Germinal center (tissue), 1 donor: ENCODE measurements at places on chromosomes 3 and 15.

GRCh38 chr3:67569324-67569723 is 85.1 kb downstream of the SUCLG2 start:
- DNase-seq, result no peak

GRCh38 chr3:187498211-187498724 is 130.1 kb downstream of the RTP4 start:
- DNase-seq, result no peak

DNA sequence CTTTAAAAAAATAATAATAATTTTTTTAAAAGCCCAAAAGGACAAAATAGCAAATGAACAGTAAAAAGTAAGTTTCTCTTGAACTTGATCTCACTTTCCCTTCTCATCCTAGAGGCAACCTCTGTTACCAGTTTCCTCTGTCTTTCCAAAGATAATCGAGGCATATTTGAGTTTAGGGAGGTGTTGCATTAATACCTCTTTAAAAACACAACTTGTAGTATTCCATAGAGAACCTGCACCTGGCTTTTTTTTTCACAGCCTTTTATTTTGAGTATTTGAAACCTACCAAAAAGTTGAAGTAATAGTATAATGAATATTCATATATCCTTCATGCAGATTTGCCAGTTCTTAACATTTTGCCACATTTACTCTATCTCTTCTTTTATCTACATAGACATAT is 9.1 kb downstream of the CSK start:
- no peak for DNase-seq

DNA sequence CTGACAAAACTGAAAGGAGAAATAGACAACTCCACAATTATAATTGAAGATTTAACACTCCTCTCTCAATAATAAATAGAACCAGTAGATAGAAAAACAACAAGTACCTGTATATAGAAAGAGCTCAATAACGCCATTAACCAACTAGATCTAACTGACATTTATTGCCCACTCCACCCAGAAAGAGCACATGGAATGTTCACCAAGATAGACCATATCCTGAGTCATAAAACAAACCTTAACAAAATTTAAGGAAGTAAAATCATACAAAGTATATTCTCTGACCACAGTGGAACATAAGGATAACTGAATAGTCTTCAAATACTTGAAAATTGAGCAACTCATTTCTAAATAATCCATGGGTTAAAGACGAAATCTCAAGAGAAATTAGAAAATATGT is 25.1 kb downstream of the KBTBD12 start:
- no peak for DNase-seq

DNA sequence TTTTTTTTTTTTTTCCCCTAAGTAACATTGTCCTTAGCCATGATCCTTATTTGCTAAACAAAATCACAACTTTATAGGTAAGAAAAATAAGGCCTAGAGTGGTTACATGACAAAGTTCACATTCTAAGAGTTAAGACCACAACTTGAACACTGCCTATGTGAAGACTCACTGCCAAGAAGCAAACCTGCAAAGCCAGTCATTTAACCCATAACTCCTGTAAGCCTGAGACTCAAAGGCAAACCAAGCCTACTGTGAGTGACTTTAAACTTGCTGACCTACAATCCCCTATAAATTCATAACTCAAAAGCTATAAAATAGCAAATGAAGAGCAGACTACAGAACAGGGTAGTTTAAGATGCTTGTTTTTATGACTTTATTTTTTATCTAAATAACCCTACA is 12.9 kb upstream of the ANKRD28 start:
- no peak for DNase-seq

GRCh38 chr3:126371096-126371705 is 14.0 kb upstream of the KLF15 start:
- no peak for DNase-seq

GRCh38 chr15:77528968-77529319 is 103.8 kb downstream of the LINGO1 start:
- no peak for DNase-seq

GRCh38 chr3:136209921-136210320 is 13.8 kb upstream of the MSL2 start:
- no peak for DNase-seq

GRCh38 chr3:160135851-160136250 is 89.4 kb upstream of the C3orf80 start:
- peak; percentile 45 for DNase-seq

DNA sequence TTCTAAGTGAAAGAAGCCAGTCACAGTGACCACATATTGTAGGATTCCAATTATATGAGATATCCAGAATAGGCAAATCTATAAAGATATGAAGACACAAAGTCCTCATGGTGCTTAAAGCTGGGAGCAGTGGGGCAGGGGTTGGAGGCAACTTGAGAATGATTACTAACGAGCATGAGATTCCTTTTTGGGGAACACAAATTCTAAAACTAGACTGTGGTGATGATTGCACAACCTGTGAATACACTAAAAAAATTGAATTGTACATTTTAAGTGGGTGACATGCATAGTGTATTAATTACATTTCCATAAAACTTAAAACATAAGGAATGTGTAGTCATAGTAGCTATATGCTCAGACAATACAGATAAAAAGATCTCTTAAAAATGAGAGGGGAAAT is 103.2 kb downstream of the DPH6 start:
- no peak for DNase-seq

GRCh38 chr3:108328821-108329486 is 32.6 kb downstream of the HHLA2 start:
- DNase-seq, result no peak

GRCh38 chr15:81887912-81888311 is 157.9 kb downstream of the MEX3B start:
- no peak for DNase-seq

- no peak for DNase-seq
Measured at GRCh38 chr3:128808672-128809071, 70.7 kb upstream of the ACAD9 start.

DNA sequence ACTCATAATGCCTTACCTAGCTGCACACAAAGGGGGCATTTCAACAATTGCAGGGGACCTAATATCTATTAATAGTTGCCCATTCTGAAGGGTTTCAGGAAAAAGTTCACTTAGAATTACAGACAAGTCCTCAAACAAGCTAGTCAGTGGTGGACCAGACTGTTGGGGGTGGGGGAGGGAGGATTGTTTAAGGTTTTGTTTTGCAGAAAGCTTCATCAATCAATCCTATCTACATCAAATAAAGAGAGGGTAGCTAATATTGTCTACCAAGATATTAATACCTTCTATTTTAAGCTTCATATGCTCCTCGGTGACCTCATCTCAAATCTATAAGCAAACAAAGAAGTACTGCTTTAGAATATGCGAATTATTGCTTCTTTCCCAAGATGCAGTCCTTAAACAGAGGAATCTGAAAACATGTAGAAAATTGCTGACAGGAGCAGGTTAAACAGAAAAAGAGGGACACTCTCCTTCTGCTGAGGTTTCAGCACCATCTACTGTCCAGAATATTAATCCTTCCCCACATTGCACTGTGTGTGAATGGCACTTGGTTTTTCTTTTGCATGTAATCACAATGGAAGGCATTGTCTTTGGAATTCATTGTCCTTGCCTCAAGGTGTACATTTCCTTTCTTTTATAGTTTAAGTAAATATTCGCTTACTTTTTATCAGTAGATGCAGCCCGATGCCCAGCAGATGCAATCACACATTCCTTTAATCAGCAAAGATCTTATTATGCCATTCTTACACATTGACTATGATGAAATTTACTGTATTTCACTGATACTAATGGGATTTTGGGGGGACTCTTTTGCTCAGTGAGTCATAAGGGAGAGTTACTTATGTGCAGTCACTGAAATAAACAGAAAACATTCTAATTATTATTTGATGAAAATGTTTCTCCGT is 94.7 kb downstream of the IL5RA start:
- no peak for DNase-seq

GRCh38 chr3:98504539-98504938 is 7.1 kb downstream of the OR5K2 start:
- no peak for DNase-seq

DNA sequence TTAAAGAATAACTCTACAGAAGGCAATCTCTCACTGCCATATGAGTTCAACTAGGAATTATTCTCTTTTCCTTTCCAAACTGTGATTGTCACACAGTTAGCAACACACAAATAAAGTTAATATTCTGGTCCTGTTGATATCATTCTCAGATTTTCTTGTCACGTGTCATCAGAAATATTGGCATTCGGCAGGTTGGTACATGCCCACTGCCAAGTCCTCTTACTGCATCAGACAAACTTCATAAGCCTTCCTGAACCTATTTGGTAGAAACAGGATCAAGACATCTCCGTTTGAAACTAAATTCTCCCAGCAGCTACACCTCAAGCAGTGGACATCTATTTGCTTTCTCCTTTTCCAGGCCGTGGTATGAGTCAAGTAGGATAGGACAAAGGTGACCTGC is 177.9 kb upstream of the SOX2 start:
- DNase-seq, result no peak

GRCh38 chr3:178083906-178084866 is 452.1 kb upstream of the KCNMB2 start:
- DNase-seq, result no peak

- DNase-seq, result no peak
Measured at GRCh38 chr3:110344897-110345767, 726.5 kb upstream of the NECTIN3 start.

GRCh38 chr3:193589129-193589528 is 3.9 kb upstream of the OPA1 start:
- DNase-seq, result no peak

DNA sequence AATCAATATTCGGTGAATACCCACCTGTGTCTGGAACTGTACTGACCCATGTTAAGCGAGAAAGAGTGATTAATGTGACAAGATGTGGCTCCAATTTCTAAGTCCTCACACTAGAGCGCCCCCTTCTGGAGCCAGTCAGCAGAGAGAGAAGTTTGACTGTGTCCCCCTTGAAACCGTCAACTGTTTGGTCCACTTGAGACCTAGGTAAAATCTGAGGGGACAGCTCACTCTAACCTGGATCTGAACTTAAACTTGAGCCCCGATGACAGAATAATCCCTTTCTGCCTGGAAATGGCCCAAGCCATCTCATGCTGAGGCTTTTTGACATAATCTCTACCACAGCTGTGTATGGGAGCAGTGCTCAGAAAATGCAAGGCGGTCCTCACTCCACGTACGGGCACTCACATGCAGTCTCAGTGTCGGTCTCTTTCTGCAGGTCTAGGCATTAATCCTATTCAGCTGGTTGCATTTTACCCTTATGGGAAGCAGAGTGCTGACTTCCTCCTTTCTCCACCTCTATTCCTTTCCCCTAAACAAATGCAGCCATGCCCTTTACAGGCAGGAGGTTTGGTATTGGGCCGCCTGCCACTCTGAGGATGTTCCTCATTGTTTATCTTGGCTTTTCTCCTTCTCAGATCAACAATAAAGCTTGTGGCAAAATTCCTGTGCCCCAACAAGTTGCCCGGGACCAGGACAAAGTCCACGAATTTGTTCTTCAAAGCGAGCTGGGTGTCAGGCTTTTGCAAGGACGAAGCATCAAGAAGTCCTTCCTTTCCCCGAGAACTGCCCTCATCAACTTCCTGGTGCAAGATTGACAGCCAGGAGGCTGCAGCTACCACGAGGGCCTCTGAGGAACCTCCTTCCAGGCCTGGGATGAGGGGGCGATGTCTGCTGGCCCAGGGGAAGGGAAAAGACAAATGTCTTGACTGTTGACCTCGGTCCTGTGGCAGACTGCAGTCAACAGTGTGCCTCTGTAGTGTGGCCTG is 47.5 kb upstream of the LIMD1 start:
- no peak for DNase-seq

DNA sequence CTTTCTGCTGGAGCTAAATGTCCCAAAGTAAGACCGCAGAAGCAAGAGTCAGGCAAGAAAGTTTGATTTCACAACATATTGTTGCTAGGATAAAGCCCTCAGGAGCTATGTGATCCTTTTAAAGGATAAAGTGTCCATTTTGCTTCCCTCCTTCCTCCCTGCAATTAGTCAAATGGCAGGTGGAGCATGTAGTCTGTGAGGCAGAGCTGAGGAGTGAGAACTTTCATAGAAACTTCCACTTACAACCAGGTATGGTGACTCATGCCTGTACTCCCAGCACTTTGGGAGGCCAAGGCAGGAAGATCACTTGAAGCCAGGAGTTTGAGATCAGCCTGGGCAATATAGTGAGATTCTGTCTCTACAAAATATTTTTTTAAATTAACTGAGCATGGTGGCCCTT is 25.2 kb upstream of the RHCG start:
- DNase-seq, result no peak
